ENCODE measurements at places on chromosomes 3 and 15.

- DNase-seq = no peak
These were observed 151.0 kb downstream of the MBNL1 start for GRCh38 chr3:152419748-152420147.

- no peak for DNase-seq
These were observed 319.4 kb upstream of the MDFIC2 start for GRCh38 chr3:70631716-70632307.

DNA sequence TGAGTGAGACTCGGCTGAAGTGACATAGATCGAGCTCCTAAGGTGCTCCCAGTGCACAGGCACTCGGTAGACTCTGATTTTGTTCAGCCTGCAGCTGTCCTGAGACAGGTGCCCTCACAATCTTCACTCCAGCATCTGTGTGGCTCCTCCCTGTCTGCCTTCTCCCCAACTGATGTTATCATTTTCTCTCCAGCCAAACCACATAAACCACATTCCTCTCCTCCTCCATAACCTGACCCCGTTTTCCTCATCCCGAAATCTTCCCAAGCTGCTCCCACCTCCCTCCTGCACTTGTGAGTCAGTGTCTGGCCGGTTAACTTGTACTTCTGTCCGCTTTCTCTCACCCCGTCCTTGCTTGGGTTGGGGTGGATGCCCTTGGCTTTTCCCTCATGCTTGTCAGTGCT, 93.3 kb upstream of the HACD2 start:
- DNase-seq = no peak

DNA sequence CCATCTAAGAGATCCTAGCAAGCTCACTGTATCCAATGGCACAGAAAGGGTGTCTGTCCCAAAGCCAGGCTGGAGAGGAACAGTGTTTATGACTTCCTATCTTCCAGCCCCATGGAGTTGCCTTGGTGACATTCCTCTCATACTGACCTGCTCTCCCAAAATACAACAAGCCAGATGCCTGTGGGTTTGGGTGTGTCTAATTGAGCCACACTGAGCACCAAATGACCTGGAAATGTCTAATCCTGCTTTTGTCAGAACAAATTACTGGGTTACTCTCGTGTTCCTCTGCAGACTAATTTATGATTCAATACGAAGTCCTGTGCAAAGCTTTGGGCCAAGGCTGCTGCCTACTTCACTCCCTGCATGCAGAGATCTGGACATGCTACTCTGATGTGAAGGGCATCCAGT, 98.1 kb upstream of the STRIT1 start:
- no peak for DNase-seq

DNA sequence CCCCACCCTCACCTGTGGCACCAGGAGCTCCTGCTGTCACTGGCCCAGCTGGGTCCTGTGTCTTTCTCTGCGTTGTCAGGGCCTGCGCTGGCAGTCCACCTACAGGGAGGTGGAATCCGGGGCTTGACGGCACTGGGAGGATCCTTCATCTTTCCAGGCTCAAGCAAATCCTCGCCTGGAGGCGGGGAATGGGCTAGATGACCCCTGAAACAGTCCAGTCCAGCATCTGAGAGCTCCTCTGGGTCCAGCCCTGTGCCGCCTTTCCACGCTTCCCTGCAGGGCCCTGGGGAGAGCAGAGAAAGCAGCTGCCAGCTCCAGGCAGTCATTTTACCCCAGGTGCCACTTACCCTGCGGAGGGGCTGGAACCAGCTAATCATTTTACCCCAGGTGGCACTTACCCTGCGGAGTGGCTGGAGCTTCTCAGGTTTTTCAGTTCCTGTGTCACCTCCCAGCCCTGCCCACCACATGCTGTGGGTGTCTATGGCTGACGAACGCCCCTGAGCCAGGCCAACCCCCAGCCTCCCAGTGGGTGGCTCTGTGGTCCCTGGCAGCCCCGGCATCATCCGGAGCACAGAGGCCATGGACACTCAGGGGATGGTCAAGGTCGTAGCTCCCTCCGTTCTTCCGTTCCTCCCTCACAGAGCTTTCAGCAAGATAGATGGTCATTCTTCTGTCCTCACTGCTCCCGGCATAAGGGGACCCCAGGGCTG, 17.9 kb upstream of the ADIPOQ start:
- DNase-seq = no peak

DNA sequence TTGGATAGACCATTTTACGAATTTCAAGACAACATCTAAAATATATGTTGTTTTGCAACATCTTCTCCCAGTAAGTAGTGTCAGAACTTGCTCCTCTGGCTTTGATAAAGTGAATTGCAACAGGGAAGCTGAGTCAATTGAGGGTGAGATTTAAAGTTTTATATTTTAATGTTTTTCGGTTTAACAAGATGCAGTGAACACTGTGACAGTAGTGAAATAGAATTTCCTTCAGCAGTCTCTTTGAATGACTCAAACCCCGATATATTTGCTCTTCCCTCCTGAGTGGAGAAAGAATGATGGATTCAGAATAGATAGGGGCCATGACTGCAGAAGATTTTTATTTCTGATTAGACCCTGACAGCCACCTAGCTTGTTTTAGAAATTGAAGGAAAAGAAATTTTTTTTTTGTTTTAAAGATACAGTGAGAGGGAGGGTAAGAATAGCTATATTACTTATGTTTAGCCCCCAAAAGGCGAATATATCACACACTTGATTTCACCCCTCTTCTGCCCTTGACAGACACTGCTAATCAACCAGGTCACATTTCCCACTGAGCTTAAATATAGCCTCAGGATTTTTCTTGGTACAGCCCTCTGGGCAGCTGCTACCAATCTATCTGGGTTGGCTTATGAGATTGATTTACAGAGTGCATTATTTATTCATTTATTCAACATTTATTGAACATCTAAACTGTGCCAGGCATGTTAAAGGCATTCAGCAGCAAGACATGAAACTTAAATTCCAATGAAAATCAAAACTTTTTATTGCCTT, 183.3 kb upstream of the ADAMTS9 start:
- no peak for DNase-seq

All from putamen (tissue), 1 donor.